CD4-positive, alpha-beta memory T cell (primary cell): ENCODE measurements at places on chromosomes 16 and 17. TPM values are rescaled to one million over a fixed set of nuclear protein-coding genes. Genes with fewer than 3 reads are reported as not detected.

AFMID gene
- total RNA-seq, result 3.8 TPM

ZNF423 gene
- not detected for total RNA-seq

UMOD gene
- total RNA-seq, result not detected

CRISPLD2 gene
- total RNA-seq, result 0.32 TPM

CA5A gene
- not detected for total RNA-seq

ODF4 gene
- total RNA-seq, result not detected

MYH2 gene
- total RNA-seq, result not detected

MSLN gene
- total RNA-seq, result not detected

KCNJ16 gene
- total RNA-seq, result not detected

KRTAP2-3 gene
- total RNA-seq, result not detected

GRN gene
- 49.5 TPM for total RNA-seq

P2RX5 gene
- total RNA-seq, result 13.8 TPM

ASPHD1 gene
- total RNA-seq, result not detected

KRT32 gene
- not detected for total RNA-seq

CLDN9 gene
- total RNA-seq, result not detected

ZNF624 gene
- 12.0 TPM for total RNA-seq

IRX3 gene
- total RNA-seq, result not detected

RAB11FIP4 gene
- total RNA-seq, result 47.4 TPM

NOL3 gene
- total RNA-seq, result 9.6 TPM

GUCY2D gene
- total RNA-seq, result not detected

TSNAXIP1 gene
- total RNA-seq, result 0.44 TPM

SEPTIN12 gene
- not detected for total RNA-seq

FBXW10B gene
- total RNA-seq, result 0.89 TPM

ADAM11 gene
- total RNA-seq, result 0.90 TPM

GNAO1 gene
- 10.5 TPM for total RNA-seq

TOB1 gene
- total RNA-seq, result 93.7 TPM

RNU2-1 gene
- 3,168 TPM for total RNA-seq

CNGB1 gene
- total RNA-seq, result not detected

C1QTNF8 gene
- total RNA-seq, result not detected

FBXL20 gene
- total RNA-seq, result 38.5 TPM

SLC12A3 gene
- total RNA-seq, result not detected

LRRC75A gene
- 5.7 TPM for total RNA-seq

ACSM2A gene
- not detected for total RNA-seq

GID4 gene
- total RNA-seq, result 11.1 TPM

SP2 gene
- total RNA-seq, result 39.6 TPM

GALNS gene
- 65.7 TPM for total RNA-seq

CCDC40 gene
- total RNA-seq, result 1.3 TPM

TMC8 gene
- total RNA-seq, result 424 TPM

DNAH3 gene
- not detected for total RNA-seq

RUNDC3A gene
- not detected for total RNA-seq

HOXB4 gene
- 4.5 TPM for total RNA-seq

MRPL10 gene
- 41.4 TPM for total RNA-seq

HES7 gene
- not detected for total RNA-seq

CCL14 gene
- total RNA-seq, result not detected

FAM117A gene
- total RNA-seq, result 95.1 TPM

FBXW10 gene
- not detected for total RNA-seq

GRB7 gene
- not detected for total RNA-seq

KRTAP4-1 gene
- total RNA-seq, result not detected

PRAC2 gene
- not detected for total RNA-seq

LPO gene
- not detected for total RNA-seq

WNT9B gene
- total RNA-seq, result not detected

LDHD gene
- total RNA-seq, result 0.17 TPM

MMP25 gene
- 2.9 TPM for total RNA-seq

SLC25A19 gene
- 19.8 TPM for total RNA-seq
